ENCODE measurements at places on chromosomes 3 and 15.
A peak's percentile ranks its signal among the peaks of the same experiment; 100 is the strongest.

GRCh38 chr3:7075117-7075516, 214.2 kb downstream of the GRM7 start:
- DNase-seq, result no peak

DNA sequence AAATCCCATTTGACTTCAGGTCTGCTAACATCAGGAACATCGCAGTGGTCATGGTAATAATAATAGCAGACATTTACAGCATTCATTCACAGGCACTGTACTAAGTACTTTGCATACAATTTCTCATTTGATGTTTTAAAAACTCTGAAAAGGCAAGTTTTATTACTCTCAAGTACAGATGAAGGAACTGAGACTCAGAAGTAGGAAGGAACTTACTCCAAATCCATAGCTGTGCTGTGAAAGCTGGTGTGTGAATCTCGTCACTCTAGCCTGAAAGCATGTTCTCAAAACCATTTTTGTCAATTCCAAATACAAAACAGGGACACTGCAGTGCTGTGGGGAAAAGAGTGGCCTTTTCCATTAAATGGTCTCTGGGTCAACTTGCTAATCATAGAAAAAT, 179.9 kb downstream of the FAM43A start:
- no peak for DNase-seq

- no peak for DNase-seq
Measured at GRCh38 chr3:171700653-171701052, 109.6 kb downstream of the PLD1 start.

DNA sequence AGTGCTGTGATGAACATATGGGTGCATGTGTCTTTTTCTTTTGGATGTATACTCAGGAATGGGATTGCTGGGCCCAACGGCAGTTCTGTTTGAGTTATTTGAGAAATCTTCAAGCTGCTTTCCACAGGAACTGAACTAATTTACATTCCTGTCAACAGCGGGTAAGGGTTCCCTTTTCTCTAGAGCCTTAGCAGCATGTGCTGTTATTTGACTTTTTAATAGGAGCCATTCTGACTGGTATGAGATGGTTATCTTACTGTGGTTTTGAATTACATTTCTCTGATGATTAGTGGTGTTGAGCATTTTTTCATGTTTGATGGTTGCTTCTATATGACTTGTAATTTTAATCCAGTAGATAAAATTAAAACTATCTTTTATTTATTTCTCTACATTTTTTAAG, 1168.6 kb upstream of the ALCAM start:
- DNase-seq, result no peak

DNA sequence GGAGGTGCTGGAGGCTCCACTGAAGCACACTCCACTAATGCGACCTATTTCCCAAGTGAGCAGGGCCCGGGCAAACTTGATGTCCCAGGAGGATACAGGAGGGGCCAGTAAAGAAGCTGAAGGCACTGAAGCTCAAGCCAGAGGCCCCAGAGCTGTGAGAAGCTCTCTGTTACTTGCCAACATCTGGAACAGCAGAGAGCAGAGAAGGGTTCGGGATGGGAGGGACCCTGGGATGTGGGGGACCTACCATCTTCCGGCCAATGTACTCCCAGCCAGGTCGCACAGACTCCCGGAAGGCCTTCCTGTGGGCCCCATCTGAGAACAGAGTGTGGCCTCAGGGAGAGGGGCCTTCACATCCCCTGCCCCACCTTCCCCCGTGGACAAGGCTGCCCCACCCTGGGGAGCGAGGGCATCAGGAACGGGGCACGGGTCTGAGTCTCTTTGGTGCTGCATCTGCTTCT, 3.1 kb downstream of the HHATL start:
- no peak for DNase-seq

- no peak for DNase-seq
Measured at GRCh38 chr15:63449731-63450130, 54.7 kb upstream of the USP3 start.

DNA sequence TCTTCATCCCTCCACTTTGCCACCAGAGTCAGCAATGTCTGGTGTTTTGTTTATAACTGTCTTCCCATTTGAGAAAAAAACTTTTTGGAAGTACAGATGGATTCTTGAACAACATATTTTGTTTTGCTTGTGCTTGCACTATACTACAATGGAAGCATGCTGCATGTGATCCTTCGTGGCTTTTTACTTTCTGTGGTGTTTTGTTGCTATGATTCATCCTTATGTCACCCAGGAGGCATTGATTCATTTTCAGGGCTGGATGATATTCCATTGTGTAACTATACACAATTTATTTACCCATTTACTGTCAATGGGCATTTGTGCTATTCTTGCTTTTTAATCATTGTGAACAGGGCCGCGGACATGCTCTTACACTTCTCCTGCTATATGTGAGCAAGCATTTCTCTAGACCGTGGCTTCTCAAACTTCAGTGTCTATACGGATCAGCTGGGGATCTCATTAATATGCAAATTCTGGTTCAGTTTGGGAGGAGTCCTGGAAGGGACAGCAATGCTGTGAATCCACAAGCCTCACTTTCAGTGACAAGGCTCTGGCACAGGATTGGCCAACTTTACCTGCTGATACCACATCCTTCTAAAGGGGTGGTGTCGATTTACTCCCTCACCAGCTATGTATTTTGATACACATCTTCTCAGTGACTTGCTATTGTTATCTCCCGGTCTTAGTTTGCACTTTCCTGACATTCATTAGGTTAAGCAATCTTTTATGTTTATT, 65.9 kb downstream of the POLR2M start:
- no peak for DNase-seq

DNA sequence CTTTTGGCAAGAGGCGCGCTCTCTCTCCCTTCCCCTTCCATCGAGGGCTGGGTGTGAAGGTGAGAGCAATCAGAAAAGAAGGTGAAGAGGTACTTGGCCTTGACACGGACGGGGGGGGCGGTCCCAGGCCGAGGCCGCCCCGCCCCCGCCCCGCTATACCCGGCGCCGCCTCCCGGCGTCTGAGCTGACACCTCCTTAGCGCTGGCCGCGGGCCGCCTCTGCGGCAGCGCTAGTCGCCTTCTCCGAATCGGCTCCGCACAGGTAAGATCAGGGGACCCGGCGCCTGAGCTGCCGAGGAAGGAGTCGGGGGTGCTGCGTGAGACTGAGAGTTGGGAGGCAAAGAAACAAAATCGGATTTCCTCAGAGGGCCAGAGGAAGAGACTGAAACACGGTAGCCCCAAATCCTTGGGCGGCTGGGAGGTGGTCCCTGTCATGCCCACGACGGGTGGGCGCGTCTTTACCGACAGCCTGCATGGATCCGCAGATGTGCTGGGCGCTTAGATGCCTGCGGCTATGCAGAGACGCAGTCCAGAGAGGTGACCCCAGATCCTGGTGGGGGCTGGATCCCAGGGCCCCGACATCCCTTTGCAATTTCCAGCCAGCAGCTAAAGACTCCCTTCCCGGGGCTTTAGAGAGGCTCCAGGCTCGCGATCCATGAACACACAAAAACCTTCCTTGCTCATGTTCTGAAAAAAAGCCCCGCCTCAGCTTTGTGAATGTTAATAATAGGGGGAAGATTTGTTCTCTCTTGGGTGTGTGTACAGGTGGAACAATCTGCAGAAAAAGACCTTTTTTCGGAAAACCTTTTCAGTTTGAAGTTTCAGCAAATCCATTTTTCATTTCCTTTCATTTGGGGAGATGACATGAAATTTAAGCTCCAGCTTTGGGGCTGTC, at the start of gene ENTPD3:
Gene ENTPD3 (plus strand): TSS at position 184 of the 894 bp plus-strand sequence. CDS start 874 bp downstream, outside the sequence.
- peak; percentile 9 for DNase-seq

GRCh38 chr3:38000965-38001455, 10.4 kb downstream of the VILL start:
- no peak for DNase-seq

- no peak for DNase-seq
Measured at GRCh38 chr3:9066141-9066540, 102.9 kb upstream of the RAD18 start.

DNA sequence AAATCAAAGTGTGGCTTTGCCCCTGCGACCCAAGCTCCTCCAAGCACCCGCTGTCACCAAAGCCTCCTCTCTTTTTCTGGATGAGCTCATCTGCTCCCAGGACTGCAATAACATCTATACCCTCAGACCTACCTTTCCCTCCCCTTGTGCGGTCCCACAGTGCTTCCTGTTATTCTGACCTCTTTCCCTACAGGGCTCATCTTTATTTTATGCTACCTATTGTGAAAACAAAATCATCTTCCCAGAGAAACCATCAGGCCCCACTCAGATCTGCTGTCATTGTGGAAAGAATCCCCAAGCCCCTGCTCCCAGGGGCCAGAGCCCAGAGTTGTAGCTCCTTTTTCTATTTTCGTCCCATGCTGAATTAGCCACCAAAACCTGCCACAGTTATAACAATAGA, 162.2 kb downstream of the MEIS2 start:
- no peak for DNase-seq

GRCh38 chr3:133038731-133039375, 662 bp downstream of the TMEM108 start:
- DNase-seq, result no peak

- peak; percentile 69 for DNase-seq
Measured at GRCh38 chr3:52238761-52239701, at the start of gene TWF2. TSS of gene TWF2 (minus strand) at chr3:52239158. CDS start at chr3:52239016, 142 bp downstream.

DNA sequence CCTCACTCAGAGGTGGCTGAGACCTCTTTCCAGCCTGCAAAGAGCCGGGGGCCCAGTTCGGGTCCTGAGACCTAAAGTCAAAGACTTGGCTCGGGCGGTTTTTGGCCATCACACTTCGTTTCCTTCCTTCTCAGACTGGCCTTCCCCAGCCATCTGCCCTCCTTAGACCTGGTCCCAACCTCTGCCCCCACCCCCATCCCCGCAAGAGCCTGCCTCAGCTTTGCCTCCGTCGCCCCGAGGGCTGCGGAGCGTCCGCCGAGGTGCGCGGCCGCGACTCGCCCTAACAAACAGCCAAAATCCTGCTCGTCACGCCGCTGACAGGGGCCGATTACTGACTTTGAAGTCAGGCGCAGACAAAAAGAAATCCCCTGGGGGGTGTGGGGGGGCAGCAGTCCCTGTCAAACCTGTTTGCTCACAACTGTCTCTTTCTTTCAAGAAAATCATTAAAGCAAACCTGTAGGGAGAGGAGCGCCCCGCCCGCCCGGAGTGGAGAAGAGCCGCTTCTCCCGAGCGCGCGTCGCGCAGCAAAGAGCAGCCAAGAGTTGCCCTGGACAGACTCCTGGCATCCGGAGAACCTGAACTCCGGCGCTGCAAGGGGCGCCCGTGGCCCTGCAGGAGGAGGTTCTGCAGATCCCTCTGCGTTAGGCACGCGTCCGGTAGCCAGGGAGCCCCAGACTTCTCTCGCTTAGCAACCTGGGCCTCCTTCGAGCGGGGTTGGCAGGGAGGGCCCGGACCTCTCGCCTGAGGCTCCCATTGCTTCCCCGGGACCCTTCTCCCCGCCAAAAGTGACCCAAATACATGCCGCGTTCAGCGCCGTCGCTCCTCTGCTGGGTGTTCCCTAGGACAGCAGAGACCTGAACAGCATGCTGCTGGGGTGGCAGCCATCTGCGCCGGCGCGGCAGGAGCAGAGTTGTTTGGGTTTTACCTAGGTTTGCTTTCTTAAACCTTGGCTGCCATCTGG, 4.5 kb downstream of the SOX14 start:
- no peak for DNase-seq

DNA sequence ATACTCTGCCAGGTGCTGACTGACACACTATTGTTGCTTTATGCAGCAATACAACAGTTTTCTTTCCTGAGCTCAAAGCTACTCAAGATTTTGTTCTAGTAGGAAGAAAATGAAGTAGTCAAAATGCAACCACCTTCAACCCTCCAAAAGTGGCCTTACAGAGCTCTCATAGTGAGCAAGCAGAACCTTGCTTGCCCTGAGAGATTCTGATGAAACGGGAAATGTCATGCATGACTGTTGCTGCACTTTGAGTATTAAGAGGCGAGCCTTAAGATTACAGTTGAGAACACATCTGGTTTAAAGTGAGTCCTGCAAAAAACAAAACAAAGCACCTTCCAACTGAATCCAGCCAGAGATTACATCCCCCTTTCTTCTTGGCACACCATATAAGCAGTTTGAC, 29.7 kb downstream of the MINDY4B start:
- DNase-seq, result no peak

GRCh38 chr3:175732017-175732416, 872.9 kb downstream of the NAALADL2 start:
- DNase-seq, result no peak

DNA sequence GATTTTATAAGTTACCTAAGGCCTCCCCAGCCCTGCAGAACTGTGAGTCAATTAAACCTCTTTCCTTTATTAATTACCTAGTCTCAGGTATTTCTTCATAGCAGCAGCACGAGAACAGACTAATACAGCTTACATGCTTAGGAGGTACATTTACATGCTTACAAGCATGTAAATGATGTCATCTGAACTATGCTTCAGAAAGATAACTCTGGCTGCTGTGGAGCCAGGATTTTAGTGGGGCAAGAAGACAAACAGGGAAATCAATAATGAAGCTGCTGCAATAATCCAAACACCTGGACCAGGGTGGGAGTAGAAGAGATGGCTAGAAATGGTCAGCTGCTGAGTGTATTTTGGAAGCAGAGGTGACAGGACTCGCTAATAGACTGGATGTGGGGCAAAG, 9.6 kb downstream of the NDUFAF1 start:
- no peak for DNase-seq

DNA sequence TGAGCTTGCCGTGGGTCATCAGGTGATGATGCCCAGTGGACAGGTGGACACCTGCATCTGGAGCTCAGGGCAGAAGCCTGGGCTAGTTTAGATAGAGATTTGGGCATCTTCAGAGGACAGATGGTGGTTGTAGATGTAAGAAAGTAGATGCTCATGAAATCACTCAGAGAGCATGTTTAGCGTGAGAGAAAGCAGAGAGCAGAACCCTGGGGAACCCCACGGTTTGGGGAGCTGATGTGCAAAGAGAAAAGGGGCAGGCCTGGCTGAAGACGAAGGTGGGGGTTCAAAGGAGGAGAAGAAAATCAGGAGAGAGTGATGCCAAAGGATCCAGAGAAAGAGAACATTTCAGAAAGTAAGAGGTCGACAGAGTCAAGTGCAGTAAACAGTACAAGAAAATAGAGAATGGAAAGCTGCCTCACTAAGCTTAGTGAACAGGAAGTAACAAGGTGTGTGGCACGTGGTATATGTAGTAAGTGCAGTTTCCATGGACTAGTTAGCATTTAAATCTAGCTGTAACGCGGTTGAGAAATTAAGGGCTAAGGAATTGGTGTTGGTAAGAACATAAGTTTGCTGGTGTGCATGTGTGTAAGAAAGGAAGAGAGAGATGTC, 13.5 kb downstream of the TIGIT start:
- DNase-seq, result no peak

DNA sequence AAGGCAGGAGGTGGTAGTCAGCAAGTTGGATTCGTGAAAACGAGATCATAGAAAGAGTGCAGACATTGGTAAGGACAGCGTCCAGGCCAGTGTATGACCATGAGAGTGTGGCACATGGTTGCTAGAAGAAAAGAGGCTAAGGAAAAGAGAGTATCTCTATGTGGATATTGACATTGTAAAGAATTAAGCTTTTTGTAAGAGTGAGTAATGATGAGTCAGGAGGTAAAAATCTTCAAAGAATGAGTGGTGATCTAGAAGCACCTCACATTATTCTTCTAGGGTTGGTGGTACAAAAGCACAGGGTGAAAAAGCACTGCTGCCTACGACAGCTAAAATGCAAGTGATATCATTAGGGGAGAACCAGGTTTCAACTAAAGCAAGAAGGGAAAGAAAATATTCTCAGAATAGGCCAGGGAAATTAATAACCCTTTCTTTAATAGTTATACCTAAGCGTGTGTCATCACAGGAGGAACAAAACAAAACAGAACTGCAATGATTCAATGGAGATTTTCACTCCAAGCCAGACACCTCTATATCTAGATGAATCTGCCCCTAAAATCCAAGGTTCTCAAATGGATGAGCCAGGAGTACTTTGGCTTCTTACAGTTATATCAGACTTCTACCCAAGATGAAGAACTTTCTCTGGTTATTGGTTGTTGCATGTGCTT, 884.7 kb downstream of the NAALADL2 start:
- no peak for DNase-seq

- DNase-seq, result no peak
Measured at GRCh38 chr3:123447749-123448517, 957 bp downstream of the ADCY5 start.

Data from anterior cingulate cortex (tissue), 58 donors.